ENCODE measurements at places on chromosomes 11 and 22.

- no peak for DNase-seq
Observed at GRCh38 chr11:77530879-77531278, 57.0 kb upstream of the PAK1 start.

- DNase-seq, result no peak
Observed at GRCh38 chr11:68506908-68507307, 46.4 kb downstream of the PPP6R3 start.

GRCh38 chr11:34274712-34275398 lies 83.0 kb downstream of the ABTB2 start:
- DNase-seq, result no peak

GRCh38 chr11:133015457-133015856 lies 516.8 kb downstream of the OPCML start:
- no peak for DNase-seq

- DNase-seq, result no peak
Observed at GRCh38 chr11:107592231-107592590, 1.3 kb downstream of the ELMOD1 start.

DNA sequence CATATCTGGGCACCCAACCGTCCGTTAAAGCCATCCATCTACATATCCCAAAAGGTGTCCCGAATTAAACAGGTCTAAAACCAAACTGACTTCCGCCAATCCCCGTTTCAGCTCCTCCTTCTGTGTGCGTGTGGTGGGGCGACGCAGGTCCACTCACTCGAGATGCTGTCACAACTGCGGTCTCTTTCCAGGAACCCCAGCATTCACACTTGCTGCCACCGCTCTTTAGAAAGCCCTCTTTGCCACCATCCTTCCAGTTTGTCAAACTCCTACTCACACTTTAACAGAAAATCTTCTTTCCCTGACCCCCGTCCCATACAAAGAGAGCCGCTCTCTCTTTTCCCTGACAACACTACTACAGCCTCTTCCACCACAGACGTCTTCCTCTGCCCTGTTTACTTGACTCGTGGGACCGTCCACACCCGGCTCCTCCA lies 467 bp downstream of the ESS2 start:
- no peak for DNase-seq

DNA sequence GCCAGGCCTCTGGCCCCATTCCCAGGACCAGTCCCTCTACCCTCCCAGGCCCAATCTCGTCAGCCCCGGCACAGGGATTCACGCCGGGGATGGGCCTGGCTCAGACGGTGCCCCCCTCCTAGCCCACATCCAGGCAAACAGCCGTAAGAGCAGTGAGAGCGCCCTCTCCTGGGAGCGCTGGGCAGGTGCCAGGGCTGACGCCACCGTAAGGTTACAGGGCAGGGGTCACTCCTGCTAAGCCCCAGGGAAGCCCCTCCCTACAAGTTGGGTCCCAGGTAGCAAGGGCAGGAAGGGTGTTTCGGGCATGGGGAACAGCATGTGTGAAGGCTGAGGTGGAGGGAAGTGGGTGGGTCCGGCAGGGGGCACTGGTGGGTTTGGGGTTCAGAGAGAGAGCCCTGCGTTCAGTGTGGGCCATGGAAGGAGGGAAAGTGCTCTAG lies 19.2 kb upstream of the PPARA start:
- no peak for DNase-seq

DNA sequence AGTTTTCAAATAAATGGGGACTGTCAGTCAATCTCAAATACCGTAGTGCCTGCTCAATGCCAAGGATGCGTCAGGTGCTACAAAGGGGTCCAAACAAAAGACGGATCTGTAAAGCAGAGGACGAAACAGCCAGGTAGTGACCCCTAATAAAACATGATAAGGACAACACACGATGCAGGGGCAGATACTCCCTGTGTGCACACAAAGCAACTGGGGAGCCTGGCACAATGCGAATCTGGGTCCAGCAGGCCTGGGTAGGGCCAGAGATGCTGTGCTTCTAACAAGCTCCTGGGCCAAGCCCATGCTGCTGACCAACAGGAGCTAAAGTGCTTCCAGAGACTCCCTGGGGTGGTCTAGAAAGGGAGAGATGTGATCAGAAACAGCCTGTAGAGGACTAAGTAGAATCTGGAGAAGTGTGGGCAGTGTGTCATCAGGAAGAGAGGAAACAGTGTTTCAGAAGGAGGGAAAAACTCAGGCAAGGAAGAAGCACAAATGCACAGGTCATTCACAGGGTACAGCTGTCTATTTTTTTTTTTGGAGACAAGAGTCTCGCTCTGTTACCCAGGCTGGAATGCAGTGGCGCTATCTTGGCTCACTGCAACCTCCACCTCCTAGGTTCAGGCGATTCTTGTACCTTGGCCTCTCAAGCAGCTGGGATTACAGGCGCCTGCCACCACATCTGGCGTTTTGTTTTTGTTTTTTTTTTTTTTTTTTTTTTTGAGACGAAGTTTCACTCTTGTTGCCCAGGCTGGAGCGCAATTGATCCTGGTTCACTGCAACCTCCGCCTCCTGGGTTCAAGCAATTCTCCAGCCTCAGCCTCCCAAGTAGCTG lies 74.5 kb downstream of the MICAL3 start:
- no peak for DNase-seq

DNA sequence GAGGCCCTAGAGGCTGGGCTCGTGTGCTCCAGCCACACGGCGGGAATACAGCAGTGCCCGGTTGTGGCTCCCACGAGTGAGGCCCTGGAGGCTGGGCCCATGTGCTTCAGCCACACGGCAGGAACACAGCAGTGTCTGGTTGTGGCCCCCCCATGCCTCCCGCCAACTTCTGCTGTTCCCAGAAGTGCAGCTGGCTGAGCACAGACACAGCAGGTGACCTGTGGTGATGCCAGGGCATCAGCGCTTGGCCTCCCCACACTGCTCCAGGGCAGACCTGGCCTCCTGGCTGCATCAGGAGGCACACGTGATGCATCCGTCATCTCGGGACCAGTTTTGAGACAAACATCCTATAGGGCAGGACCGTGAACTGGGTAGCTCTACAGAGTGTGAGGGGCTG lies 110.3 kb downstream of the KCNQ1OT1 start:
- DNase-seq, result no peak

DNA sequence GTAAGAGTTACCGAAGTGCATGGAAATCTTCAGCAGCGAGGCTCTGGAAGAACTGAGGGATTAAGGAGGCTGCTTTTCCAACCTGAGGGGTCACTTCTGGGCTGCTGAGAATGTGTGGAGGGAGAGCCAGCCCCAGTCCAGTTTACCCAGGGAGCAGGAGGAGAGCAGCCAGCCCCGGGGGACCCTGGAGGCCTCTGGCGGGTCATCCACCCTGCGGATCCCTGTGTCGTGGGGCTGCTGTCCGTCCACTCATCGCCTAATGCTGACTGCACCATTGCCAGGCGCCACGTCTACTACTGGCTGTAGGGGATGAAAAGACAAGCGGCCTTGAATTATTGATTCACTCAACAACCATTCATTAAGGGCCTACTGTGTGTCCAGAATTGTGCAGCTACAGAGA lies 228.7 kb upstream of the TBCEL start:
- DNase-seq, result no peak

DNA sequence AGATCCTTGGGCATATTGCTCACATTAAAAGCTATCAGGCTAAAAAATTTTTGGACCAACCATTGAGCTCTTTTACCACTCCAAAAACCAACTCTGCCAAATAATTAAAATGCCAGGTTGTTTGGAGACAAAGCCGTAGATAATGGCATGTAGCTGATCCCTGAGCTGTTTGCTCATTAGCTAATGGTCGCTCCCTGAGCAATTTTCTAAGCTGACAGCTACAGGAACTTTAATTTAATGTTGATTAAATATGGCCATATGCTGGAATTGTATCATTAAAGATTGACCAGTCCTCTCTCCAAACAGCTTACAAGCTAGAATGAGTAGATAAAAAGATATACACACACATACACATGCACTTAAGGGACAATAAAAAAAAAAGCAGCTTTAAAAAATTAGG lies 216.2 kb upstream of the ARHGAP20 start:
- DNase-seq, result no peak

GRCh38 chr11:119051440-119052162 lies 5.4 kb downstream of the HYOU1 start:
- no peak for DNase-seq

GRCh38 chr11:92841719-92842118 lies 127.7 kb upstream of the MTNR1B start:
- no peak for DNase-seq

DNA sequence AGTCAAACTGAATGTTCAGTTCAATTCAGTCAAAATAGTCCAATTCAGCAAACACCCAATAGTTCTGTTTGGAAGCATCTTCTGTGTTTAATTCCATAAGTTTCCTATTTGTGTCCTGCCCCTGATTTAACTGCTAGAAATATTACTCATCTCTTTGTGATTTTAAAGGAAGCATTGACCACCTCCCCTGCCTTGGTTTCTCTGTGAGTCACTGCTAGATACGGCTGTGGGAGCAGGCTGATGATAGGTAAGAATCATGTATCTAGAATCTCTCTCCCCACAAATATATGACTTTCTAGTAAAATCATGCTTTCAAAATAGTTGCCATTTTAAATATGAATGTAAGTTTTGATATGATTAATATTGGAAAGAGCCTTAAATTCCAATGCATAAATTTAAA lies 888.5 kb downstream of the NTM start:
- no peak for DNase-seq

- DNase-seq, result no peak
Observed at GRCh38 chr22:37647928-37648327, 8.5 kb downstream of the SH3BP1 start.
